ENCODE measurements at places on chromosomes 4 and X. TPM values are rescaled to one million over a fixed set of nuclear protein-coding genes. Genes with fewer than 3 reads are reported as not detected.

Gene RBMXL3
- not detected for total RNA-seq

Gene CFAP99
- under 0.01 TPM for total RNA-seq

Gene MAGEB1
- not detected for total RNA-seq

Gene CLCN4
- total RNA-seq: 7.4 TPM

Gene SEPTIN11
- 282 TPM for total RNA-seq

Gene CYTL1
- total RNA-seq: 30.6 TPM

Measured in endothelial cell of coronary artery (primary cell).